ENCODE measurements at places on chromosomes 1 and 21.

DNA sequence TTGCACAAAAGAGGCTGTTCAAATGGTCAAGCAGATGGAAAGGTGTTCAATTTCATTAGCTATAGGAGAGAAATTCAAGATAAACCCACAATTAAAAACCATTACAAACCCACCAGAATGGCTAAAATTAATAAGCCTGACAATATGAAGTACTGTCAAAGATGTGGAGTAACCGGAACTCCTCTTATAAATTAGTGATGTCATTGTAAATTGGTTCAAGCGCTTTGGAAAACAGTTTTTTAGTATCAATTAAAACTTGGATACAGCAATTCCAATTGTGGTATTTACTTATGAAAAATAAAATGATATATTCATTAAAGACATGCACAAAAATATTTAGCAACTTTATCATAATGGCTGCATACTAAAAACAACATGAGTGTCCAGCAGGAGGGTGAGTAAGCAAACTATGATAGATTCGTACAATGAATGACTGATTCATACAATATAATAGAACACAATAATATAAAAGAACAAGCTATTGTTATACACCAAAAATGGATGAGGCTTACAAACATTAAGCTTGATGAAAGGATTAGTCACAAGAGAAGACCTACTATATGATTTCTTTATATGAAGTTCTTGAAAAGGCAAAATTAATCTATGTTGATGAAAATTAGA, 38.4 kb upstream of the FGGY start:
- no peak for DNase-seq

DNA sequence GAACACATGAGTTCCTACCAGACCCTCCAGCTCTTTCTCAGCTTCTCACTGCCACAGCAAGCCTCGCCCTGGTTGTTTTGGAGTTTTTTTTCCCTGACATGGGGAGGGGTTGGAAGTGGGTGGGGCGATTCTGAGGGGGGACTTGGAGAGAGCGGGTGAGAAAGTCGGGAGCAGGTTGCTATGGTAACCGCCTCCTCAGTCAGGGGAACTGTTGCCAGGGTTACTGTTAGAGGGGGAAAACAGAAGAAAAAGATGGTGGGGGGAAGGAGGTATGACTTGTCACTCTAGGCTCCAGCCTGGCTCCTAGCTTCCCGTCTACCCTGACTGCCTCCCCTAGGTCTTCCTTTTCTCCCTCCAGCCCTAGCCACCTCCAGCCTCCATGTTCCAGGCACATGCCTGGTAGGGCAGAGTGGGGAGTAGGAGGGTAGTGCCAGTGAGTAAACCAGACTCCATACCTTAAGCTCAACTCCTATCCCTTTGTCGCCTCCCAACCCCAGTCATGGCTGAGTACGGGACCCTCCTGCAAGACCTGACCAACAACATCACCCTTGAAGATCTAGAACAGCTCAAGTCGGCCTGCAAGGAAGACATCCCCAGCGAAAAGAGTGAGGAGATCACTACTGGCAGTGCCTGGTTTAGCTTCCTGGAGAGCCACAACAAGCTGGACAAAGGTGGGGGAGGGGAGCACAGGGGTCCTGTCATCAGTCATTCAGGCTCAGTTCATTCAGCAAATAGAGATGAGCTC, 6.0 kb downstream of the PEA15 start:
- no peak for DNase-seq

- no peak for DNase-seq
These were observed 31.8 kb downstream of the UCK2 start for GRCh38 chr1:165858967-165859845.

DNA sequence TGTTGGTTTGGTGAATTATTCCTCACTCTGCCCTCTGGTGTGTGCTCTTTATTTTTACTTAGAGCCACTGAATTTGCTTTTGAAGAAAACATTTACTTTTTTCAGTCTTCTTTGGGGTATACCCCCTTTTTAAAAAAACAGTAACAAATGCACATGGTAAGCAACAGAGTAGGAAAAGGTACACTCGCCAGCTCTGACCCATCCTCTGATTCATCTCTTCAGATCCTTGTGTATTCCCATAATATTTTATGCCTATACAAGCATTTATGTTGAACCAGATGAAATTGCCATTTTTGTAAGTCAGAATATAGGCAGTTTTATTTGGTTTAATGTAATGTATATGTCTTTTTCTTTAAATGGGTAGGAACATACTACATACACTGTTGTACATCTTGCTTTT, 28.3 kb downstream of the TTC3 start:
- no peak for DNase-seq

GRCh38 chr1:173400387-173400995, 76.6 kb upstream of the PRDX6 start:
- DNase-seq: no peak

DNA sequence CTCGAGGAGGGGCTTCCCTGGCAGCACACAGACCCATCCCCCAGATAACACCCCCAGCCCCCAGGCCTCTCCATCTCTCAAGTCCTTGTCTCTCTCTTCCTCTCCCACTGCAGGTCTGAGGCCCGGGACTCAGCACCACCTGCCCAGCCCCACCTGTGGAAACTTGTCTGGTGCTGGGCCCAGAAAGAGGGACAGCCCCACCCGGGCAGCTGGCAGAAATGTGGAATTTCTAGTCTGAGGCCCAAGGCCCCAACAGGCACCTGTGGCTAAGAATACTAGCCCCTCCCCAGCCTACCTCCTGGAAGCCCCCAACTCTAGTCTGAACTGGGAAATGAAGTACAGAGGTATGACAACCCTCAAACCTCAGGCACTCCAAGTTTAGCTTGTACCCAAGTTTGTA, 15.4 kb downstream of the TTC39A start:
- DNase-seq: no peak

- no peak for DNase-seq
These were observed 79.0 kb upstream of the CAPZB start for GRCh38 chr1:19564366-19564765.

DNA sequence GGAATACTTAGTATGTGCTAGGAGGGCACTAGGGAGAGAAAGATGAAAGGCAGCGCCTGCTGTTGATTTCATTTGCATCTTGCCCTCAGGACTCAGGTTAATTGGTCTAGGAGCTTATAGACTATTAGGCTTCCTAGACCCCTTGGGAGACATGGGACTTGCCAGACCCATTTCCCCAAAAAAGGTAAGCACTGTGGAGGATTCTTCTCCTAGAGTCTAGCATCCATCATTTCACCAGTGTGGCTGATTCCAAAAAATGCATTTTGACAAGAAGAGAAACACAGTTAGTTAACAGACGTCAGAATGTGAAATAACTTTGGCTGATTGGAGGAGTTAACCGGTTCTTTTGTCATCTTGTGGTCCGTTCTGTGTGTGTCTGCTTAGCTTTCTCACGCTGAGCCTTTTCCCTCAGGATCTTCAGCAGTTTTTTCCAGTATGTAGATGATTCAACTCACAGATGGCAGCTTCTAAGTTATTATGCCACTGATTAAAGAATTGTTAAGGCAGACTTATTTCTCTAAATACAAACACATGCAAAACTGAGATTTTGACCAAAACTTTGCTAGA, 108.8 kb downstream of the KIF26B start:
- DNase-seq: no peak

DNA sequence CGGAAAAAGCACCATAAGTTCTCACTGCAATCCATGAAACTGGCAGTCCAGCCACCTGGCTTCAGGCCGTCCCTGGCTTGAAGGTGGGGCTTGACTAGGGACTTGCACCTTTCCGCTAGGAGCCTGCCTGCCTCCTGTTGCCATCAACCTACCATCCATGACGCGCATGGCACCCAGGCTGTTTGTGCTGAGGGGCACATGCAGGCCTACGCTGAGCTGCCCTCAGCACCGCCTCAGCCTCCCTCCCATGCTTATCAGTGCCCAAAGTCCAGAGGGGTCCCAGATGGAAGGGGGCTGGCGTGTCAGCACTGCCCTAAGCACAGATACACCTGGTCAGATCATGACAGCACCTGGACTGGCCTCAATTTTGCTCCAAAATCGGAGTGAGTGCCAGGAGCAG, 190.2 kb upstream of the LYPLAL1 start:
- DNase-seq: no peak

GRCh38 chr1:226598455-226598849, 49.9 kb downstream of the STUM start:
- DNase-seq: no peak

DNA sequence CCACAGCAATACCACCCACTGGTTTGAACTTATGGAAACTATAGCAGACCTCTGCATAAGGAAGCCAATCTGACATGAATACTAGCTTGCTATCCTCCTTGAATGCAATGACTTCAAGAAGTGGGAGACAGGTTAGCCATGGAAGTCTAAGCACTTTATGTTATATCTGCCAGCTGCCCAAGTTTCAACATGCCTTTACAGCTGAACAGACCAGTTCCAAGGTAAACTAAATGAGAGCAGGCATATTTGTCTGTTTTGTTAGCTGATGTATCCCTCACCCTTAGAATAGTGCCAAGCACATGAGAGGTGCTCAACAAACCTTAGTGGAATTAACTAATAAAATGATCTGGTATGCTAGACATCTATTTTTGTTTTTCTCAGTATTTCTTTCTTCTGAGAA, 65.1 kb downstream of the ALG14 start:
- DNase-seq: no peak

DNA sequence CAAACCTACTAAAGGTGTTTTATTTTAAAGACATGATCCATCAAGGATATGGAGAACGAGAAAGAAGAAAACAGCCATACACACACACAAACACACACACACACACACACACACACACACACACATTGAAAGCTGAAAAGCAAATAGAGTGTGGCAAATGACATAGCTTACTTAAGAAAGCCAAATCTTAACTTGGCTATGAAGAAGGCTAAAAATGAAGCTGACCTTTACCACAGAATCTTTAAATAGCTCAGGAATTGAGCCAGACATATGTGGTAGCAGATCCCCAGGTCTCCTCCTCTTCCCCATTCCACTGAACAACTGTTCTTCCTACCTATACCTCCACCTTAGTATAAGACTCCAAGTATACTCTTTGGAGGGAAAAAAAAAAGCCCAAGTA, 185.6 kb downstream of the CLEC20A start:
- DNase-seq: no peak

- no peak for DNase-seq
These were observed 8.9 kb downstream of the SPATA46 start for GRCh38 chr1:162367772-162368171.

DNA sequence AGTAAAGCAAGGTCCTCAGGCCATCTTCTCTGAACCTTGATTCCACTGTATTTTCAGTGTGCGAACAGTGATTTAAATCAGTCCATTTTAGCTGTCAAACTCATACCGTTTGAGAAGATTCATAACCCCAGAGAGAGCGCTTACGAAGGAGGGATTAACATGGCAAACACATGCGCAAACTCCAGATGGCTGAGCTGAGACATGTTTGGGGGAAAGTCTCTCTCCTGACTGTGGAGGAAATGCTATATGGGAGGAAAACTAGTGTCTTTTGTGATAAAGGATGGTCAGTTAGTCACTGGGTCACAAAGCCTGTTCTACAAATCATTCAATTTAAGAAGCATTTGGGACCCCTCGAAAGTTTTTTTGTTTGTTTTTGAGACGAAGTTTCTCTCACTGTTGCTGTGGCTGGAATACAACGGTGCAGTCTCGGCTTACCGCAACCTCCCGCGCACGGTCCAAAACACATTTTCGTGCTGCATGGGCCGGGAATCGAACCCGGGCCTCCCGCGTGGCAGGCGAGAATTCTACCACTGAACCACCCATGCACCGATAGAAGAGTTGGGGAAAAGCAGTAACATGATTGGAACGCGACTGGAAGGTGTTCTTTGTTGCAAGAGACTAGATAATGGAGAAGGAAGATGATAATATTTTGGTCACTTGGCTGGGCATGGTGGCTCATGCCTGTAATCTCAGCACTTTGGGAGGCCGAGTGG, 58.4 kb upstream of the CXADR start:
- no peak for DNase-seq

Measured in activated T-cell treated with anti-CD3 and anti-CD28 coated beads for 4 hours (primary cell).